ENCODE measurements at places on chromosomes 4 and X. TPM values are rescaled to one million over a fixed set of nuclear protein-coding genes. Genes with fewer than 3 reads are reported as not detected.

- no peaks in the 10 kb centered on the region for H3K4me1 ChIP-seq
- no peak overlapping the region for H3K4me3 ChIP-seq
- no peaks in the 10 kb centered on the region for H3K27me3 ChIP-seq
- no peaks in the 10 kb centered on the region for H3K36me3 ChIP-seq
These were observed 487.9 kb upstream of the GALNT7 start for GRCh38 chr4:172680691-172681090.

DNA sequence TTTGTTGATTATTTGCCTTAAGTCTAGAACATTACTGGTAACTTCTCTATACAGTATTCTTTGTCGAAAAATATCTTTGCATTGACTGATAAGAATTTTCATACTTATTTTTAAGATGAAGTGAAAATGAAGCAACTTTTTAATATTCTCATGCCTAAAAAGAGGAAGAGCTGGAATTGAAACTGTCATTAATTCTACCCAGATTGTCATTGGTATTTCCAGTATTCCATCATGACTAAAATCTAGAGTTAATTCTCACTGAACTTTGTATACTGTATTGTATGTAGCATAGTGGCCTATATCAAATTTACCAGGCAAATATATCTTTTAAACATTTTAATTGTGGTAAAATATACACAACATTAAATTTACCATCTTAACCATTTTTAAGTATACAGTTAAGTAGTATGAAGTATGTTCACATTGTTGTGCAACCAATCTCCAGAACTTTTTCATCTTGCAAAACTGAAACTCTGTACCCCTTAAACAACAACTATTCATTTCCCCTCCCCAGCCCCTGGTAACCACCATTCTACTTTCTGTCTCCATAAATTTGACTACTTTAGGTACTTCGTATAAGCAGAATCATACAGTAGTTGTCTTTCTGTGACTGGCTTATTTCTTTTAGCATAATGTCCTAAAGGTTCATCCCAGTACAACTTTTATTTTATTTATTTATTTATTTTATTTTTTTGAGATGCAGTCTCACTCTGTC is 24.3 kb upstream of the ZNF41 start:
- H3K36me3 ChIP-seq, result no peaks in the 10 kb centered on the region
- no peak for DNase-seq
- H3K27me3 ChIP-seq, result no peaks in the 10 kb centered on the region
- H3K4me3 ChIP-seq, result no peak overlapping the region

- no peaks in the 10 kb centered on the region for H3K4me1 ChIP-seq
- no peak overlapping the region for H3K27ac ChIP-seq
- H3K36me3 ChIP-seq, result no peaks in the 10 kb centered on the region
- H3K27me3 ChIP-seq, result no peaks in the 10 kb centered on the region
These were observed 16.5 kb downstream of the ENPP6 start for GRCh38 chr4:184201179-184201578.

DNA sequence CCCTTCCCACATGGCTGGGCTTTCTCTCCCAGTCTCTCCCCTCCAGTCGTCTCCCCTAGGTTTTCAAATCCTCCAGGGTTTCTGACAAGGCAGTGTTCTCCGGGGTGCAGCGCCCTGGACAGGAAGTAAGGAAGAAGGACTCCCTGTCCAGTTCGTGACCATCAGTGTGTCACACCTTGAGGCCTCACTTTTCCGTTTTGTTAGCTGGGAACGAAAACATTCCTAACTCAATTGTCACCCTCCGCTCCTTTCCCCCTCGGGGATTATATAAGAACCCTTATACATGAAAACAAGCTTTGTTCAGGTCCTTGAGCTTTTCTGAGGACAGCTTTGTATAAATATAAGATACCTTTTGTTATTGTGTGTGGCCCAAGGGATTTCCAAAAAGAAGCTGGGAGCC is 92.1 kb downstream of the KDR start:
- H3K4me1 ChIP-seq, result peaks cover 32% of the 10 kb centered on the region
- no peak overlapping the region for H3K27ac ChIP-seq
- no peaks in the 10 kb centered on the region for H3K36me3 ChIP-seq
- DNase-seq, result no peak
- H3K4me3 ChIP-seq, result no peak overlapping the region

DNA sequence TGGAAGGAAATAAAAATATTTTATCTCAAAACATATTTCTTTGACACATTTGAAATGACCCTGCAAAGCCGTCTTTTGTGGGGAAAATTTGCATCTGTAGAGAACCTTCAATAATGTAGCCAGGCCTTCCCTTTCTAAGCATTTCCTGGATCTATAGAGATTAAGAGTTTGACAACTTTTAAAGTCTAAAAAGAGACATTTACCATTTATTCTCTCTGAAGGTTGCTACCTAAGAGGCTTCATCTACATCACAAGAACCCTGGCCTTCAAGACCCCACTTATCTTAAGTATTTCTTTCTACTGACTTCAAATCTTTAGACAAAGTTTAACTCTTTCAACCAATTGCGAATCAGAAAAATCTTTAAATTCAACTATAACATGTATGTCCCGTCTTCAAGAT is 1639.8 kb downstream of the RPA4 start:
- DNase-seq, result no peak
- no peaks in the 10 kb centered on the region for H3K27me3 ChIP-seq
- H3K27ac ChIP-seq, result no peak overlapping the region

NPY1R gene
- 4.6 TPM for total RNA-seq

DNA sequence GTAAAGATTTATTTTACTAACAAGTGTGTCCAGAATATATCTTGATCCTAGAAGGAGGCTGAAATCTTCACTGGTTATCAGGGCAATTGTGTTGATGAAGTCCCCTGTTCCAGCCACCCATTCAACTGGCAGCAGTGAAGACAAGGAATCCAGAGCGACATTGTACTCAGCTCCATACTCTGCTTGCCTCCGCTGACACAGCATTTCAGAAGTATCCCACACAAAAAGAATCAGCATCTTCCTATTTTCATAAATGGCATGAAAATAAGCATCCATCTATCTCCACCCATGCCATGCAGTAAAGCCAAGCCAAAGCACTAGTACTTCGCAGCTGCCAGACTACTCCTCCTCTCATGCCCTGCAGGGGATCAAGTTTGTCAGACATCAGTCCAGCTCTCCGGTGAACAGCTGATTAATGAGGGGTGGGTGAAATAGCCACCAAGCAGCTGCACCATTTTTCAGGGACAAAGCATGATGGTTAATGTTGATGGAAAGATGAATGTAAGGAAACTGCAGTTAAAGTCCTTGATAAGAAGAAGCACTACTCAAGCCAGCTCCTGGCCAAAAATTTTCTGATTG is 54.0 kb downstream of the COL25A1 start:
- H3K4me1 ChIP-seq, result no peaks in the 10 kb centered on the region
- no peaks in the 10 kb centered on the region for H3K27me3 ChIP-seq
- H3K27ac ChIP-seq, result no peak overlapping the region
- H3K36me3 ChIP-seq, result no peaks in the 10 kb centered on the region
- no peak overlapping the region for H3K4me3 ChIP-seq

DNA sequence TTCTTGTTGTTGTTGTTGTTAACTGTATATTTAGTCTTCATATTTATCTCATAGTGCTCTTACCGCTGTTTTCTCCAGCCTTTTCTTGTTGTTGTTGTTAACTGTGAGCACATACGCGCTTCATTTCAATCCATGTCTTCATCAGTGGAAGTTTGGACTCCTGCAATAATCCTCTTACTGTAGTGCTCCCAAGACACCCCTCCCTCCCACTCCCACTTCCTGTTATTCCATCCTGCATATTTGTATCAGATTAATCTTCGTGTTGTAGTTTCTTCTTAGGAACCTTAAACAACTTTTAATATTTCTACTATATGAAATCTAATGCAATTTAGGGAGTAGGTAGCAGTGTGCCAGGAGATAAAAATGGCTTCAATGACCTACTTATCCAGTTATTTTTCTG is 674.8 kb downstream of the RAPGEF2 start:
- H3K36me3 ChIP-seq, result no peaks in the 10 kb centered on the region
- H3K4me1 ChIP-seq, result no peaks in the 10 kb centered on the region
- DNase-seq, result no peak
- H3K4me3 ChIP-seq, result no peak overlapping the region

- H3K36me3 ChIP-seq, result no peaks in the 10 kb centered on the region
- DNase-seq, result no peak
- H3K4me3 ChIP-seq, result no peak overlapping the region
- no peaks in the 10 kb centered on the region for H3K27me3 ChIP-seq
These were observed 421.4 kb upstream of the CPXCR1 start for GRCh38 chrX:88325634-88326033.

GRCh38 chr4:144461906-144462305 is 184.1 kb upstream of the HHIP start:
- H3K27ac ChIP-seq, result no peak overlapping the region
- DNase-seq, result no peak
- H3K27me3 ChIP-seq, result no peaks in the 10 kb centered on the region
- H3K4me1 ChIP-seq, result no peaks in the 10 kb centered on the region
- H3K4me3 ChIP-seq, result no peak overlapping the region

GRCh38 chrX:142978130-142978684 is 47.5 kb upstream of the SPANXN4 start:
- DNase-seq, result no peak
- H3K36me3 ChIP-seq, result no peaks in the 10 kb centered on the region
- H3K27ac ChIP-seq, result no peak overlapping the region
- H3K4me1 ChIP-seq, result no peaks in the 10 kb centered on the region

DNA sequence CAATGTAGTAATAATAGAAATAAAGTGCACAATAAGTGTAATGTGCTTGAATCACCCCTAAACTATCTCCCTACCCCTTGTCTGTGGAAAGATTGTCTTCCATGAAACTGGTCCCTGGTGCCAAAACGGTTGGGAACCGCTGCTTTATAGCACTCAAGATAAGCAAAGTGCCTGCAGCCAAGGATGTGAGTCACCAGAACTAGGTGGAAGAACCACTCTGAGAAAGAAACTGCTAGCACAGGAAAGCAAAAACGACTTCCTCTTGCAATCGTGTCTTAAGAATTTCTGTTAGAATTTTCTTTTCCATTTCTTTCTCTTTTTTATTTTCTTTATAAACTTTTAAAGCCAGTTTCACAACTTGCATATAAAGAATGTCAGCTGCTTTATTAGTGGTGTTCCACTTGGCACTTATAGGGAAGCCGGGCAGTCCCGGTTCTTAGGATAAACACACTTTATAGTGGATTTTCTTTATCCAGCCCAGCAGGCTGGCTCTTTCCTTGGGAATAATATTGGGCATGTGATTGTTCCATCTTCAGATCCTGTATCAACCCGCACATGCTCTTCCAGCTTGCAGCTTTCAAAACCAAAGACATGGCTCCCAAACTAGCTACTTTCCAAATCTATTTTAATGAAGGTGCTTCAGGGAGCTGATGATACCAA is 32.3 kb upstream of the CXCL8 start:
- no peaks in the 10 kb centered on the region for H3K36me3 ChIP-seq
- H3K4me3 ChIP-seq, result no peak overlapping the region
- DNase-seq, result peak; percentile 60
- H3K27me3 ChIP-seq, result no peaks in the 10 kb centered on the region
- H3K27ac ChIP-seq, result peak overlapping the region; percentile 19
- H3K4me1 ChIP-seq, result peaks cover 32% of the 10 kb centered on the region

- H3K27me3 ChIP-seq, result no peaks in the 10 kb centered on the region
- H3K4me3 ChIP-seq, result no peak overlapping the region
- no peak for DNase-seq
- no peaks in the 10 kb centered on the region for H3K4me1 ChIP-seq
These were observed 97.8 kb downstream of the DOCK11 start for GRCh38 chrX:118593407-118593806.

CPLX1 gene
- total RNA-seq, result 5.2 TPM

Measured in upper lobe of right lung (tissue), 1 donor.